ENCODE measurements at places on chromosomes 6 and 20.

GRCh38 chr20:31633339-31633914, 4.3 kb upstream of the COX4I2 start:
- no peak for DNase-seq

DNA sequence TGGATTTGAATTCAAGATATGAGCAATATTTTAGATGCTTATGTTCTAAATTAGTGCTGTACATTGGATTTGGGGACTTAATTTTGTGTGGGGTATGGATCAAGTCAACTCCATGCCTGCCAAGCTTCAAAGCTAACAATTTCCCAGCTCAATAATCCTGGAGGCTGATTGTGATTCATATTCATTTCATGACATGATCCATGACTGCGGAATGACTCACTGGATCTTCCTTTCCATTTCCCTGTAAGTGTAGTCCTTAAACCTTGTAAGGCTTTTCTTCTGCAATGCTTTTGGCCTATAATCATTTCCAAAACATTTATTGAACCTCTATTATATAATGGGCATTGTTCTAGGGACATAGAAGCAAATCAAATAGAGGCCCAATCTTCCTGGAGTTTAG, 44.7 kb upstream of the CCN2 start:
- DNase-seq, result no peak

DNA sequence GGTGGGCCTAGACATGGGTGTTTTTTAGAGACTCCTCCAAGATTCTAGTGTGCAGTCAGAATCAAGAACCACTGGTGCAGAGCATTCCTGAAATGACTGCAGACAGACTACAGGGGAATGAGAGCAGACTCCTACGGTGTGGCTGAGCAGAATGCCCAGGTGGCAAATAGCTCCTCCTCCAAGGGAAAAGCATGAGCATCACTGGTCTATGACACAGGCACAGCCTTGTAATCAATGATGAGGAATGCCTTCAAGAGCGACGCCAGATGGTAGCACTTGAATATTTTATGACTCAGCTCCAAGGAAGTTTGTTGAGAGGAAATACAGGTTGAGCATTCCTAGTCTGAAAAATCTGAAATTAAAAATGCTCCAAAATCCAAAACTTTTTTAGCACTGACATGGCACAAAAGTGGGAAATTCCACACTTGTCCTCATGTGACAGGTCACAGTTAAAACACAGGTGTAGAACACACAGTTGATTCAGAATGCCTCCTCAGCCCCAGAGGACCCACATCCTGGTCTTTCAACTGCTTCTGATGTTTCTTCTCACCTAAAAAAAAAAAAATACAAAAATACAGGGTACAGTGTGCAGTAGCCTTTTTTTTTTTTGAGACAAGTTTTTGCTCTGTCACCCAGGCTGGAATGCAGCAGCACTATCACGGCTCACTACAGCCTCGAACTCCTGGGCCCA, 10.6 kb upstream of the FAM8A1 start:
- no peak for DNase-seq

DNA sequence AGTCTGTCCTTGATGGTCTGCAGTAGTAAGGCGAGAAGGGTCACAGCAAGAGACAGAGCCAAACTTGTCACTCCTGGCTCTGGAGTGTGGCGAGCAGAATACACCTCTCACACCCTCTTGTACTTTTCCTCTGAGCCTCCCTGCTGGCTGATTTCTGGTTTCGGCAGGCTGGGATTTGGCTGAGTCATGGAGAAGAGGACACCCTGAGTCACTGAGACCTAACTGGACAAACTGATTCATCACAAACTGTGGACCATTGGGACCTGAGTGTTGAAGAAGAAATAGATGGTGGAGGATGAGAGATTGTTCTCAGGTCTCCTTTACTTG, 101.7 kb downstream of the F13A1 start:
- DNase-seq, result no peak

DNA sequence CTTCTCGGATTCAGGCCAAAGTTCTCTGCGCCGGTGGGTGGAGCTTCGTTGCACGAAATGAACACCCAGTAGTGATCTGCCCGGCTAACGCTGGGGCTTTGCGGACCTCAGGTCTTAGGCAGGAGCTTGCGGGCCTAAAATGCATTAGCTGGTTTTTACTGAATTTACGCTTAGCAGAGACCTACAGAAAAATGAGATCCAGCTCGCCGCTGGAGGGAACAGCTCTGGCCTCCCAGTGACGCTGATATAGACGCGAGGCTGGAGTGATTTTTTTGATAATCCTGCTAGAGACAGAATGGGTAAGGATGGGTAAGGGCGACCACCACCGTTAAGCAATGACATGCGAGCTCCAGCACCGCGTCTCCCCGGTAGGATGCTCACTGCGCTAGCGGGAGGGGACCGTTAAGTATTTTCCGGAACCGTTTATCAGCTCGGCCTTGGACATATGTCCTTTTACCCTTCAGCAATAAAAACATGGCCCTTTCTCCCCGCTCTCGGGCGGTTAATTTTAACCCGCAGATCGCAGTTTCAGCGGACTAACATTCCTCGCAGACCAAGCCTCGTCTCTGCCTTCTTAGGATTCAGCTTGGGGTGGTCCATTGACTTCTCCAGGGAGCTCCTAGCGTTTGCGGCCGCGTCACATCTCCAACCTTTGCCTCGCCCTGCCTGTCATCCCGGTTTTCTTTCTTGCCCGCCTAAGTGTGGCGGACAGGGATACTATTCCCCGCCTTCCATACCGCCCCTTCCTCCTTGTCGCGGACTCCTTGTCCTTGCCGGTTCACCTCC, 109.3 kb downstream of the GPX5 start:
- DNase-seq, result no peak

DNA sequence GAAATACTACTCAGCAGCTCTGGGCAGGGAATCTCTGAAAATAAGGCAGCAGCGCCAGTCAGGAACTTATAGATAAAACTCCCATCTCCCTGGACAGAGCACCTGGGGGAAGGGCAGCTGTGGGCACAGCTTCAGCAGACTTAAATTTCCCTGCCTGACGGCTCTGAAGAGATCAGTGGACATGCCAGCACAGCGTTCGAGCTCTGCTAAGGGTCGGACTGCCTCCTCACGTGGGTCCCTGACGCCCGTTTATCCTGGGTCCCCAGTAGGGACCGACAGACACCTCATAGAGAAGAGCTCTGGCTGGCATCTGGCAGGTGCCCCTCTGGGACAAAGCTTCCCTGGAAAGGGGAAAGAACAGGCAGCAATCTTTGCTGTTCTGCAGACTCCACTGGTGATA, 59.0 kb downstream of the COL21A1 start:
- DNase-seq, result no peak

DNA sequence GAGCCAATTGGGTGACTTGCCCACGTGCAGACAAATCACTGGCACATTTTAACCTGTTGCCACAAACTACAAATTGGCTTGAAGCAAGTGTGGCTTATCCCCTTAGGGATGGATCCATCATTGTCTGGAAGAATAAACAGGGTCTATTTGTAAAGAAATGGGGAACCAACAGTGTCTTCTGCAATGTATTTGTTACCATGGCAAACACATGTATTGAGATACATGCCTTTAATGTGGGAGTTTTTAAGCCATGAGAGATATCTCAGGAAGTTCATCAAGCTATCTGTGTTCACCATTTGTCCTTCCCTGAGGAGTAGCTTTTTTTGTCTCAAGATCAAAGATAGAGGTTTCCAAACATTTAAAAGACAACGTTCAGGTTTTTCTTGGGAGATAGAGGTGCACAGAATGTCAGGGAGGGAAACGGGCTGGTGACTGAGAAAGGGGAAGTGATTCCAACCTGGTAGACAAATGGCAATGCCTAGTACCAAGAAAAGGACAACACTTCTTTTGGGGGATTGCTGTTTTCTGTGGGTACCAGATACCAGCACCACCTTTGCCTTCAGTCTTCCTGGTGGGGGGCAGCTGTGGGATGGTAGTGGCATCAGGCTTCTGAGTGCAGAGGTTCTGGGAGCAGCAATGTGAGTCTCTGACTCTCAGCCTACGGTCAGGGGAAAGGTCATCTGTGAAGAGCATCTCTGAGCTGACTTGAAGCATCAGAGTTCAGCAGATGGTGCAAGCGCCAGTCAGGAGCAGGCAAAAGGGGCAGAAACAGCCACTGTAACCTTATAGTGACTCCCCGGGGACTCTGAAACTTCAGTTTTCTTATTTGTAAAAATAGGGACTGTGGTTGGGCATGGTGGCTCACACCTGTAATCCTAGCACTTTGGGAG, 20.1 kb upstream of the BCAS1 start:
- no peak for DNase-seq

- DNase-seq, result no peak
Measured at GRCh38 chr6:34680802-34681515, 15.6 kb downstream of the ILRUN start.

DNA sequence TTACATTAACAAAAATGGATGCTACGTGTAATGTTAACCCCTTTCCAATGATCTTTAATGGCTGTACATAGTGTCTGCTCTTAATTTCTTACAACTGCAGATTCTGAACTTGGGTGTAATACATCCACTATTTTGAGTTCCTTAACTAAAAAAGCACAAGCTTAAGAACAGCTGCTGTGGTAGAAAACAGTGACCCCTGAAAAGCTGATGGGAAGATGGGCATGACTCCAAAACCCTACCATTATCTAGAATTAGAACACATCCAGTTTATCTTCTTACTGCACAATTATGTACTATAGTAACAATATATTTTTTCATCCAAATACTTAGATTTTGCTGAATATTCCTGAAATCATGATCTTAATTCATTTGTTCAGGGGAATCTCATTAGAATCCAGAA, 49.3 kb downstream of the LYRM4 start:
- DNase-seq, result no peak

GRCh38 chr6:146886587-146887446, 288.0 kb downstream of the ADGB start:
- no peak for DNase-seq

- no peak for DNase-seq
Measured at GRCh38 chr6:86537292-86537861, 400.0 kb upstream of the HTR1E start.

- DNase-seq, result no peak
Measured at GRCh38 chr6:568954-569523, 87.9 kb downstream of the HUS1B start.

DNA sequence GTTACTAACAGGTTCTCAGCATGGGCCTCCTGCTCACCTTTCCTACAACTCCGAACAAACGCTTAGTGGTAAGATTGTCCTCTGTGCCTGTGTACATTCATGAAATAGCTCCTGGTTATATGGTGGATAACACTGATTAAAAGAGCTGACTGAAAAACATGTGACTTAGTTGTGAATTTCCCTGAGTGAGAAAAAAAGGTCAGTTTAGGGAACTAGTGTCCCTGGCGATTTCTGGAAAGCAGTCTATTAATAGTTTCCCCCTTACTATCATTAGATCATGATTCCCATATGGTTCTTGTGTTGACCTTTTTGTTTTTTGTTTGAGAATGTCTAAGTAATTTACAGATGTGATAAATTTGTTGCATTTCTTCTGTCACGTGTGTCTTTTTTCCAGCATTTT, 15.6 kb downstream of the SNRPC start:
- DNase-seq, result no peak

GRCh38 chr20:35355372-35355771, 56.4 kb downstream of the UQCC1 start:
- DNase-seq, result no peak

DNA sequence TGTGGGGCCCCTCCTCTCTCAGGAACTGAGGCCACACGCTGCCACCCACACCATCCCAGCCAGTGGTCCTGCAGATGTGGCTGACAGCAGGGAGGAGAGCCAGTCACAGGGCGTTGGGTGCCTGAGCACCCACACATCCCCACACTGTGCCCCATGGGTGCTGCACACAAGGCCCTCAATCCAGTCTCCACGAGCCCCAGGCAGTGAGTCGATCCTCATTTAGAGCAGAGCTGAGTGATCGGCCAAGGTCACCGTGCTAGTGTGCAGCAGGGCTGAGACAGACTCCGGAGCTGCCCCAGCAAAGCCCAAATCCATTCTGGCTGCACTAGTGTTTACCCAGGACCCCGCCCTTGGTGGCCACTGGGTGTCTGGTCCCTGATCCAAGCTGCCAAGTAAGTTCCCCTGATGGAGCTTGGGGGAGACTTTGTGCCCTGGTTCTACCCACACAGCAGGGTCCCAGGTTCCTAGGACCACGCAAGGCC, 9.0 kb downstream of the C20orf203 start:
- no peak for DNase-seq

- DNase-seq, result no peak
Measured at GRCh38 chr20:64047968-64048401, 1.5 kb downstream of the SOX18 start.

DNA sequence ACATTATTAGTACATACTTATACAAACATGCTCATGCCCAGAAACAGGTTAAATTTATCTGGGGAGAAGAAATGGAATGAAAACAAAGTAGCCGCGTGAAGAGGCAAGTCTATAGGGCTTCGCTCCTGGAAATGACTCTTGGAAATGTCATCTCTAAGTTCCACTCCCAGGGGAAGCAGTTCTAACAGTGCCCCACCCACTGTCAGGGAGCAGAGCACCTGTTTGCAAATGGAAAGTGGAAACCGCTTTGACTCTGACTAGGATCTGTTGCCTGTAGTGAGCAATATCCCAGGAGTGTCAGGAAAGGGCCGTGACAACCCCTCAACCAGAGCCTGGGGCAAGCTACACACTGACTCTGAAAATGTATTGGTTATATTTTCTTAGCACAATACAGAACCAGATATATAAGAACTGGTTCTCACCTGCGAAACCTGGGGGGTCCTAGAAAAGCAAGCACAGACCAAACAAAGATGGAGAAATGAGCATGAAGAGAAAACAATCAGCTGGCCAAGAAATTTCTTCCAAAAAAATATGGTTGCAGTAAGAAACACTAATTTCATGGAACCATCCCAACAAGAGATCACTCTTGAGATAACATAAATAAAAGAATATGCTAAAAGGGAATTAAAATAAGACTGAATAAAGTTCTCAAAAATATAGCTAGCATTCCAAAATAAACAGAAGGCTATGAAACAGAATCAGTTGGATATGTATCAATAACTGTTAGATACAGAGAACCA, 47.5 kb upstream of the CRISP1 start:
- no peak for DNase-seq

DNA sequence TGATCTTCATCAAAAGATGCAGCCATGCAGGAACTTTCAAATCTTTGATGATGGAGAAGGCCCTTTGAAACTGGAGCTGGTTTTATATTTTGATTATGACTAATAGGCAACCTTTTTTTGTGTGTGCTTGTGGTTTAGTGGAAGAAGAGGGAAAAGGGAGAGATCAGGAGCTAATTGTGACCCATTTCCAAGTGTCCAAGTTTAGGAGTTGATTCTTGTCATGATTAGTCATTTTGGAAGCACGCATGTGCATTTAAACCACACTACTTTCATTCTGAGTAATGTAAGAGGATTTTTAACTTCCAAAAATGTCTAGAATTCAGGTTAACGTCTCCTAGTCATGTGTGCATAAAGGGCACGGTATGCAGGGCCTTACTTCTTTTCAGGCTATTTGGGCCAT, 3.5 kb downstream of the FOXO3 start:
- no peak for DNase-seq

DNA sequence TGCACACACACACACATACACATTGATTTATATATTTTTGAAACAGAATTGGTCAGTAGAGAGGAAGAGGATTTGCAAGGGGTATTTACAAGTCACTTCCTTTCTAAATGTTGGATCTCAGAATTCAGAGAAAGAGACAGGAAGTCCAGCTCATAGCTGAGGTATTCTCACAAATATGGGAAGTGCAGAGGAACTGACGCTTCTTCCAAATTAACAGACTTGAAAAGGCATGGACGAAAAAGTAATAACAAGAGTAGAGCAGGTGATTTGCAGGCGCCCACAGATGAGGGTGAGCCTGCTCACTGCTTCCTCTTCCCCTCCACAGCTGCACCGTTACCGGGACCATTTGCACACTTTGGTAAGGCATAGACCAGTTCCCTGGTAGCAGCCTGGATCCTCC, 246.4 kb downstream of the PHACTR1 start:
- no peak for DNase-seq

GRCh38 chr6:43679057-43679456, 8.5 kb downstream of the MRPS18A start:
- no peak for DNase-seq
